Ammon's horn (tissue), 1 donor: ENCODE measurements at places on chromosomes 2 and 18.

DNA sequence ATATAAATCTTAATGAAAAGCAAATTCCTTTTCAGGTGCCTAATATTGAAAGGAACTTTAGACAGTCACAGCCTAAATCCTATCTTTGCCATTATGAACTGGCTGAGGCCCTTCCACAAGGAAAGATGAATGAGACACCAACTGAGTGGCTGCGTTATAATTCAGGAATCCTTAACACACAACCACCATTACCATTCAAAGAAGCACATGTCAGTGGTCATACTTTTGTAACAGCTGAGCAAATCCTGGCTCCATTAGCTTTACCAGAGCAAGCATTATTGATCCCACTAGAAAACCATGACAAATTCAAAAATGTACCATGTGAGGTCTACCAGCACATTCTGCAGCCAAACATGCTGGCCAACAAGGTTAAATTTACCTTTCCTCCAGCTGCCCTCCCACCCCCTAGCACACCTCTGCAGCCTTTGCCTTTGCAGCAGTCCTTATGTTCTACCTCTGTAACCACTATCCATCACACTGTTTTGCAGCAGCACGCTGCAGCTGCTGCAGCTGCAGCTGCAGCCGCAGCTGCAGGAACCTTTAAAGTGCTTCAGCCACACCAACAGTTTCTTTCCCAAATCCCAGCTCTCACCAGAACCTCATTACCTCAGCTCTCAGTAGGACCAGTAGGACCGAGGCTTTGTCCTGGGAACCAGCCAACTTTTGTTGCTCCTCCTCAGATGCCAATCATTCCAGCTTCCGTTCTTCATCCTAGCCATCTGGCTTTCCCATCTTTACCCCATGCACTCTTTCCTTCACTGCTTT, 340.1 kb downstream of the ZNF804A start:
- no peak for DNase-seq

- no peak for DNase-seq
Observed at GRCh38 chr2:18645315-18645714, 55.9 kb upstream of the NT5C1B start.

DNA sequence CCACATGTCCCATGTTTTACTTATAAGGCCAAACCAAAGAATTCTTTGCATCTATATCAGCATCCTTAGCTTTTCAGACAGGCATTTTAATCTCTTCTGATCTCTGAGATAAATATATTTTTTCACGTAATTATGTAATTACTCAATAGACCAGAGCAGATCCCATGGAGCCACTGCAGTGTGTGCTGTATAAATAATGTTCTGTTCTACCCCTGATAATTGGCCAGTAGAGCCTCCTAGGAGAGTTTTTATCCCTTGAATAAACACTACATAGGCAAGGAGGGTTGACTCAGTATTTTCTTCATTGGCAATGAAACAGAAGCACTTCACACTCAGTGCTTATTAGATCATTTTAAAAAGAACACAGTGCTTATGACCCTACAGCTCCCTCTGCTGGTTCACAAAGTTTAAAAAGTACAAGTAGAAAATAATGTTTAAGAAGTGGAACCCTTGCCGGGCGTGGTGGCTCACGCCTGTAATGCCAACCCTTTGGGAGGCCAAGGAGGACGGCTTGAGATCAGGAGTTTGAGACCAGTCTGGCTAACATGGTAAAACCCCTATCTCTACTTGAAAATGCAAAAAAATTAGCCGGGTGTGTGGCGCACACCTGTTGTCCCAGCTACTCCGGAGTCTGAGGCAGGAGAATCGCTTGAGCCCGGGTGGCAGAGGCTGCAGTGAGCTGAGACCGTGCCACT, 91.9 kb downstream of the PPP1R1C start:
- peak; percentile 83 for DNase-seq

DNA sequence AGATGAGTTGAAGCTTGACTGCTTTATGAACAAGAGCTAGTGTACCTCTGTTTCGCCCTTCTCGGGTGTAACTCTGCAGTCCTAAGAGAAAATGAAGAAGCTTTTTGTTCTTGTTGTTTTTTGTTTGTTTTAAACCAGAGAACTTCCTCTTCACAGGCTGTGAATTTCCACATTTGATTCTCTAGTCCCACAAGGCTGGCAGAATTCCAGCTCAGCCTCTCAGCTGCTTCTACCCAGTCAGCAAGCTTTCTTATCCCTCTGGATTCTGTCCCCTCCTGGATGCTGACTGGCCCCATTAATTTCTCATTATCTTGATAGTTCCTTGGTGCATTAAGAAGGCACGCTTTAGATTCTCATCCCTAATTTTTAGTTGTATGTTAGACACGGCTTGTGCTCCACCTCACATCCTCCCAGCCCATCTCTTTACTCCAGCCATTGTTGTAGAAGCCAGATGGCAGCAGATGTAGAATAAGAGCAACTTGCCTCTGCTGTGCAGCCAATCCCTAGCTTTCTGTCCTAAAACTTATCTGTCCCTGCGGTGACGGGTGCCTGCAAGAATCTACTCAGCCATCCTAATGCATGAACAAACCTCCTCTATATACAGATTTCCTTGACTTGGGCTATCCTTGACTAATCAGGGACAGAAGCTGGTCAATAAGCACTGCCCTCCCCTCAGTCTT, 12.3 kb upstream of the RESP18 start:
- peak; percentile 77 for DNase-seq

DNA sequence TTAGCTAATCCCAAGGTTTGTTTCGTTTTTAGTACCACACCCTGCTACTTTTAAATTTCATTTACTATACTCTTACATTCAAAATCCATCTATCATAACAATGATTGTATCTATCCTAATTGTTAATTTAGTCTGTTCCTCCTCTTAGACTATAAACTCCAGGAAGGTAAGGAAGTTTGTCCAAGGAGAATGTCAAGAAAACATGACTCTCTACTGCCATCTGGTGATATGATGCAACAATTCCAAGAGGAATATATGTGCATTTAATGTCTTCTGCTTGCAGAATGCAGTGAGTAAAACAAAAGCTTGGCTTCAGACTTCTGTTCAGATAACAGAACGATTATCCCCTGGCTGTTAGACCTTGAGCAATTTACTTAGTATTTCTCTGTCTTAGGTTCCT, 1267.1 kb downstream of the LRP1B start:
- peak; percentile 50 for DNase-seq
